Uterus (tissue), 4 donors: ENCODE measurements at places on chromosomes 7 and 10. TPM values are rescaled to one million over a fixed set of nuclear protein-coding genes. Genes with fewer than 3 reads are reported as not detected.
A peak's percentile ranks its signal among the peaks of the same experiment; 100 is the strongest.

DNA sequence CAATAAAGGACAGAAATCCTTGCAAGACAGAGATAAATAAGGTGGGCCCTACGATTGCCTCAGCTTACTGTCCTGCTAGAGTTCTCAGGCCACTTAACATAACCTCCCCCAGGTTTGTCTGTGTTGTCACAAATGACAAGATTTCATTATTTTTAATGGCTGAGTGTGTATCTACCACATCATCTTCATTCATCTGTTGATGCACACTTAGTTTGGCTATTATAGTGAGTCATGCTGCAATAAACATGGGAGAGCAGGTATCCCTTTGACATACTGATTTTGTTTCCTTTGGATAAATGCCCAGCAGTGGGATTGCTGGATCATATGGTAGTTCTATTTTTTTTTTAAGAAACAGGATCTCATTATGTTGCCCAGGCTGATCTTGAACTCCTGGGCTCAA, 60.6 kb downstream of the PRTFDC1 start:
- no peak for DNase-seq

The STK31 gene
- 2.1 TPM for total RNA-seq

The NRG3 gene
- total RNA-seq, result 0.27 TPM

The CDH23 gene
- 7.1 TPM for total RNA-seq

The PPP1R17 gene
- not detected for total RNA-seq

The ATOH7 gene
- not detected for total RNA-seq

DNA sequence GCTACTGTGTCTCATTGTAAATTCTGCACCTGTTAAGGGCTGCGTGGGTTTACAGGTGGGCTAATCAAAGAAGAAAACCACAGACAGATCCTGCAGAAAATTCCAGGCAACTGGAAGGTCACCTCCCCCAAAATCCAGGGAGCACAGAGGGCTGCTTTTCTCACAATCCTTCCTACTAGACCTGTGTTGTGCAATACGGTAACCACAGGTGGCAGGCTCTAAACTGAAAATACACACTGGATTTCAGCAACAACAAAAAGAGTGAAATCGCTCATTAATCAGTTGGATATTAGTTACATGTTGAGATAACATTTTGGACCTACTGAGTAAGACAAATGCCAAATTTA, 83.2 kb downstream of the SLC16A9 start:
- no peak for DNase-seq
- no peaks in the 10 kb centered on the region for H3K4me1 ChIP-seq
- no peak overlapping the region for H3K4me3 ChIP-seq
- no peak overlapping the region for H3K27ac ChIP-seq
- H3K36me3 ChIP-seq, result no peaks in the 10 kb centered on the region

- no peaks in the 10 kb centered on the region for H3K27me3 ChIP-seq
- no peak overlapping the region for H3K27ac ChIP-seq
- no peaks in the 10 kb centered on the region for H3K36me3 ChIP-seq
- DNase-seq, result no peak
- H3K4me1 ChIP-seq, result no peaks in the 10 kb centered on the region
Measured at GRCh38 chr10:82922046-82922445, 1047.1 kb downstream of the NRG3 start.

- no peaks in the 10 kb centered on the region for H3K36me3 ChIP-seq
- H3K27ac ChIP-seq, result peak overlapping the region; percentile 72
- peak; percentile 73 for DNase-seq
- H3K27me3 ChIP-seq, result no peaks in the 10 kb centered on the region
- H3K4me1 ChIP-seq, result no peaks in the 10 kb centered on the region
- peak overlapping the region; percentile 30 for H3K4me3 ChIP-seq
Measured at GRCh38 chr7:105678811-105679495, 97.7 kb upstream of the EFCAB10 start.

DNA sequence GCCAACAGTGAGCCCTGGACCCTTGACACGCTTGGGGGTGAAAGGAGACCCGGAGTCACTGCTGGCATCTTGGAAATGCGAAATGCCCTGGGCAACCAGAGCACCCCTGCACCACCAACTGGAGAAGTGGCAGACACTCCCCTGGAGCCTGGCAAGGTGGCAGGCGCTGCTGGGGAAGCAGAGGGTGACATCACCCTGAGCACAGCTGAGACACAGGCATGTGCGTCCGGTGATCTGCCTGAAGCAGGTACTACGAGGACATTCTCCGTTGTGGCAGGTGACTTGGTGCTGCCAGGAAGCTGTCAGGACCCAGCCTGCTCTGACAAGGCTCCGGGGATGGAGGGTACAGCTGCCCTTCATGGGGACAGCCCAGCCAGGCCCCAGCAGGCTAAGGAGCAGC, 98.5 kb downstream of the TACC2 start:
- H3K27ac ChIP-seq, result no peak overlapping the region
- no peaks in the 10 kb centered on the region for H3K36me3 ChIP-seq
- H3K27me3 ChIP-seq, result no peaks in the 10 kb centered on the region
- H3K4me3 ChIP-seq, result no peak overlapping the region
- DNase-seq, result no peak
- no peaks in the 10 kb centered on the region for H3K4me1 ChIP-seq

- H3K4me3 ChIP-seq, result no peak overlapping the region
- no peak overlapping the region for H3K27ac ChIP-seq
- DNase-seq, result no peak
- no peaks in the 10 kb centered on the region for H3K27me3 ChIP-seq
- H3K36me3 ChIP-seq, result no peaks in the 10 kb centered on the region
Measured at GRCh38 chr10:66804962-66805361, 120.9 kb upstream of the LRRTM3 start.

GRCh38 chr7:22895140-22895827, 72.6 kb upstream of the TOMM7 start:
- H3K27ac ChIP-seq, result no peak overlapping the region
- H3K4me3 ChIP-seq, result no peak overlapping the region
- H3K4me1 ChIP-seq, result no peaks in the 10 kb centered on the region
- H3K36me3 ChIP-seq, result no peaks in the 10 kb centered on the region

The ITPRID1 gene
- not detected for total RNA-seq

The ENO4 gene
- 0.67 TPM for total RNA-seq

GRCh38 chr7:107304636-107305035, 135.8 kb downstream of the HBP1 start:
- H3K36me3 ChIP-seq, result no peaks in the 10 kb centered on the region
- no peaks in the 10 kb centered on the region for H3K27me3 ChIP-seq
- no peaks in the 10 kb centered on the region for H3K4me1 ChIP-seq
- no peak overlapping the region for H3K4me3 ChIP-seq
- no peak for DNase-seq

- H3K4me1 ChIP-seq, result no peaks in the 10 kb centered on the region
- H3K4me3 ChIP-seq, result no peak overlapping the region
- H3K36me3 ChIP-seq, result no peaks in the 10 kb centered on the region
- no peaks in the 10 kb centered on the region for H3K27me3 ChIP-seq
- no peak overlapping the region for H3K27ac ChIP-seq
Measured at GRCh38 chr7:152173372-152174070, 148.0 kb downstream of the GALNT11 start.

The NKX2-3 gene
- not detected for total RNA-seq

DNA sequence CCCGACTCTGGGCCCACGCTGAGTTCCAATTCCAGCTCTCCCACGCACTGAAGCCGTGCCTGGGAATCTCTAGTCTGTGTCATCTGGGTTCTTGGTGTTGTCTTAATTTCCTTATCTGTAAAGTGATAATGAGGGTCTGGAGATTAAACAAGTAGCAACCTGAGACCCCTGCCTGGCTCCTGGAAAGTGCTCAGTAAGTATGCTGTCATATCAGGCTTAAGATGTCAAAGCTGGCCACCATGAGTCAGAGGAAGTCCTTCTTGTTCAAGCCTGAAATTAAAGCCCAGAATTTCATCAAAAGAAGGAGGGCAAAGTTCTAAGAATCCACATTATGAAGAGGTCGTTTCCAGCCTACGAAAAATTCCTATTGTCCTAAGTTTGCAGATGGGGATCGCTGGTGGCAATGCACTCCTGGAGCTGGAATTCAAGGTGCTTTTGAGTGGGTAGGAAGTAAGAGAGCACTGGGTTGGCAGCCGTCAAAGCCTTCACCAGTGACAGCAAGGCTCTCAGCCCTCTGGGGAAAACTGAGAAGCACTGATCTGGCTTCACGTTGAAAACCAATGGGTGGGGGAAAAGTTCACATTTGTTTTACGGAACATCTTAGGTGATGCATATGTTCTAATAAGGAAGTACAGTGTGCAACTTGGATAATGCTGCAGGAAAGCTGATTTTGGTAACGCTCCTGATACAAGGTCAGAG, 50.3 kb upstream of the NCAPG2 start:
- no peak overlapping the region for H3K27ac ChIP-seq
- no peak for DNase-seq
- H3K4me3 ChIP-seq, result no peak overlapping the region
- no peaks in the 10 kb centered on the region for H3K36me3 ChIP-seq

- no peak overlapping the region for H3K4me3 ChIP-seq
- H3K27me3 ChIP-seq, result no peaks in the 10 kb centered on the region
- H3K27ac ChIP-seq, result no peak overlapping the region
- no peaks in the 10 kb centered on the region for H3K36me3 ChIP-seq
Measured at GRCh38 chr7:147145194-147145593, 1028.6 kb downstream of the CNTNAP2 start.
